Mammary epithelial cell (primary cell): ENCODE measurements at places on chromosomes 1 and 21.
A peak's percentile ranks its signal among the peaks of the same experiment; 100 is the strongest.

- DNase-seq: peak; percentile 87
These were observed 64.2 kb downstream of the SERINC2 start for GRCh38 chr1:31476891-31477846.

GRCh38 chr1:43951021-43951985 lies 4.6 kb downstream of the IPO13 start:
- DNase-seq: no peak

- DNase-seq: peak; percentile 77
These were observed 10.7 kb upstream of the PLXNA2 start for GRCh38 chr1:208254862-208255261.

- peak; percentile 16 for DNase-seq
These were observed 13.3 kb upstream of the CD101 start for GRCh38 chr1:116988248-116988647.
